Fibroblast of upper back skin (primary cell): ENCODE measurements at places on chromosomes 7 and 10.

DNA sequence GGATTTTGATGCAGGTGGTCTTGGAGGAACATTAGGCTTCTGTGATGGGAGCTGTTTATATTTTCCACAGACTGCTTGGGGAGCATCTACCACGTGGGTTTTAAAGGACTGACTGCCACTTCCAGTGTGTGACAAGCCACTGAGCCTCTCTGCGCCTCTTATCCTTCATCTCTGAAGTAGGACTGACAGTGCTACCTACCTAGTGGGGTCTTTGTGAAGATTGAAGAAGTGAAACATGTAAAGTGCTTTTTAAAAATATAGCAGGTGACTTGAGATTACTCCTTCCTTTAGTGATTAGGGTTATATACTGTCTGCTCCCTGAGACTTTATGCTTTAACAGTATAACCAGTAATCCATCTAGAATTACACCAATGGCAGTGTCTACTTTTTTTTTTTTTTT lies 29.9 kb downstream of the NKX2-3 start:
- no peak for DNase-seq

- DNase-seq: peak; percentile 43
Observed at GRCh38 chr10:48594371-48594770, 10.5 kb downstream of the ARHGAP22 start.

GRCh38 chr10:131461093-131461492 lies 149.6 kb upstream of the TCERG1L start:
- no peak for DNase-seq

- DNase-seq: no peak
Observed at GRCh38 chr10:47059606-47060311, 148.5 kb downstream of the PTPN20 start.

- DNase-seq: no peak
Observed at GRCh38 chr10:80491251-80492102, 37.4 kb downstream of the TSPAN14 start.

- no peak for DNase-seq
Observed at GRCh38 chr10:123639131-123639530, 27.0 kb upstream of the GPR26 start.

GRCh38 chr10:30538086-30538485 lies 91.5 kb downstream of the LYZL2 start:
- DNase-seq: peak; percentile 75
